ENCODE measurements at places on chromosomes 4 and X.
A peak's percentile ranks its signal among the peaks of the same experiment; 100 is the strongest.

DNA sequence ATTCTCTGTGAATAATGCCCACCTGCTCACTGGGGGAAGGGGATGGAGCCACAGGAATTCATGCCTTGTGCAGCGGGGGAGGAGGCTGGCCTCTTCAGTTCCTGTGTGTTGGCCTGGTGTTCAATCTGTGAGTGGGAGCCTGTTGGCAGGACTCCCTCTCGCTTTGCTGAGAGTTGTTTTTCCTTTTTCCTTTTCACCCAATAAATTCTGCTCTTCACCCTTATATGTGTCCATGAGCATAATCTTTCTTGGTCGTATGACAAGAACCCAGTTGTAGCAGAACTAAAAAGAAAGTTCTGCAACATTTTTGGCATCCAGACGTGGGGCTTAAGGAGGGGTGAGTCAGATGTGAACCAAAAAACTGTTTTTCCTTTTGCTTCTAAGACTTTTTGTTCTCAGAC lies 235.2 kb upstream of the HDX start:
- no peak for DNase-seq

DNA sequence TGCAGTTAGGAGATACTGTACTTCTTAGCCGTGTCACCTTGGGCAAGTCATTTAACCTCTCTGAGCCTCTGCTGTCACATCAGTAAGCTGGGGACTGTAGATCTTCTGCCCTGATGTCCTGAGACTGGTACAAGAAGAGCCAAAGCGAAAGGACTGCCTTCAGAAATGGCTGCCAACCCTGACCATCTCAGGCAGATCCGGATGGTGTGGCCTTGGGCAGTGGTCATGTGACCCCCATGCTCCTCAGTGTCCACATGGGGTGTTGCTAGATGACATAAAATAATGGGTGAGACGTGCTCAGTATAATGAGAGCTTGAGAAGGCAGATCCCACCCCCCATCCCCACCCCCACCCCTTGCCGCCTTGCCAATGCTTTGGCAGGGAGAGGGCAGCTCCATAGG lies 60.4 kb upstream of the MTM1 start:
- no peak for DNase-seq

- no peak for DNase-seq
These were observed 143.5 kb downstream of the RELL1 start for GRCh38 chr4:37542706-37543105.

GRCh38 chrX:73239242-73239641 lies 24.6 kb upstream of the NAP1L2 start:
- DNase-seq = no peak

- DNase-seq = no peak
These were observed 136.2 kb downstream of the SHROOM3 start for GRCh38 chr4:76571274-76571673.

- no peak for DNase-seq
These were observed 200.2 kb downstream of the SMARCA1 start for GRCh38 chrX:129323115-129323514.

DNA sequence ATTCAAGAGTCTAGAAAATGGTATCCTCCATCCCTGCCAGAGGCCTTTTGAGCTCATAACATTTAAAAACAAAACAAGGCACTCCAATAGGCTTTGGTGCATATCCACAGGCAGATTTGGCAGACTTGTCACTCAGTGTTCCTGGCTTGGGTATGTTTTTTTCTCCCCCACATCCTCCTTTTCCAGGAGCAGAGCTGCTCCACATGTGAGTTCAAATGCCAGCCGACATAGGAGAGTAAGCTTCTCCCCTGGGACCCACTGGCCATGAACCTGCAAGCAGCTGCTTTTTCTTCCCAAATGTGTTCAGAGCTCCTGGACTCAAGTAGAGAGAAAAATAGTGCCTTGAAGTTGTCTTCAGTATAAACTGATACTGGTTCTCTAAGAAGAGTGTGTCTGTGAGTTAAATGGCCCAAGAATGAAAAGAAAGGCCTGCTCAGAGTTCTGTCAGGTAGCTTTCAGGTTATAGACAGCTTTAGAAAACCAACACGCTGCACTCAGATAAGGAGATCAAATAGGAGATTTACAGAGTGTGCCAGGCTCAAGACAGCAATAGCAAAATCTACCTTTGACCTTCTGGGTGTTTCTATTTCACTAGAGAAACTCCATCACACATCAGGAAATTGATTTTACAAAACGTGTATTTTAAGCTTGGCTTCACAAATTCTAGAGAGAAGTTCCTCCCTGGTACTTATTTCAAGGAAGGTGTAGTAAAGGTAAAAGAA lies 162.5 kb upstream of the GALNT7 start:
- no peak for DNase-seq

GRCh38 chrX:130418066-130418465 lies 16.3 kb downstream of the RBMX2 start:
- DNase-seq = no peak

GRCh38 chr4:103137446-103137827 lies 37.8 kb upstream of the BDH2 start:
- DNase-seq = no peak

- no peak for DNase-seq
These were observed 27.3 kb upstream of the TRIM2 start for GRCh38 chr4:153176938-153177337.

GRCh38 chr4:101418055-101418454 lies 70.7 kb upstream of the PPP3CA start:
- DNase-seq = peak; percentile 58

DNA sequence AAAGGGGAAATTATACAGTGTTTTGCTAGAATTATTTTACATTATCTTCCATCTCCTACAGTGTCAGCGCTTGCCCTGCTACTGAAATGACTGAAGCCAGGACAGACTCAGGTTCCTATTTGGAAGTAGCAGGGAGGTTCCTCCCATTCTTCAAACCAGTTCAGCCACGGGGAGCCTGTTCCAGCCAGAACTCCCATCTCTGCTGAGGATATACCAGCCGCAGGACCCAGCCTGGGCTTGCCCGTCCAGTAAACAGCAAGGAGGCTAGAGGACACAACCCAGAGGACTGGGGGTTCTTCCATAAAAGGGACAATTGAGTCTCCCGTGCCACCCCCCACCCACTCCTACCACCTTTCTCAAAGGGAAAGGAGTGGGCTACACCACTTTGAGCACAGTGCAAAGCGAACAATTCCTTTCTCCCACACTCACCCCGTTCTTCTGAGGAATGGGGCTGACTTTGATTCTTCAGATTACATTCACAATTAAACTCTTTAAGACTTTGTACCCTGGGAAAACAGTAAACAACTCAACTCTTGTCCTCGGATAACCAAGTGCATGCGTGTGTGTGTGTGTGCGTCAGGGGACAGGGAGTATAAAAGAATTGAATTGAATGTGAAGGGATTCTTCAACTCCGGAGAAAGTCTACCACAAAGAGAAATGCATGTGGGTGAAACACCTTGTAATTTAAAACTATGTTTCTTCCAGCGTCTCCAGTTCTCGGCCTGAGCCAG lies 31.0 kb upstream of the PPARGC1A start:
- no peak for DNase-seq

DNA sequence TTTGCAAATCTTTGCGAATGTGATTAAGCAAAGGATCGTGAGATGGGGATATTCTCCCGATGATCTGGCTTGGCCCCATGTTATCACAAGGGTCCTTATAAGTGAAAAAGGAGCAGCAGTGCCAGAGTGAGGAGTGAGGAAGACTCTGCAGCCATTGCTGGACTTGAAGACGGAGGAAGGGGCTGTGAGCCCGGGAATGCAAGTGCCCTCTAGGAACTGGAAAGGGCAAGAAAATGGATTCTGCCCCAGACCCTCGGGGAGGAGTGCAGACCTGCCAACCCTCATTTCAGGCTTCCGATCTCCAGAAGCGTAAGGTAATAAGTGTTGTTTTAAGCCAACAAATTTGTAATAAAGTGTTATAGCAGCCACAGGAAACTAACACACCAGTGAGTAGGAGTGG lies 76.3 kb downstream of the EVC start:
- no peak for DNase-seq

GRCh38 chrX:19860571-19860970 lies 26.8 kb downstream of the SH3KBP1 start:
- no peak for DNase-seq

DNA sequence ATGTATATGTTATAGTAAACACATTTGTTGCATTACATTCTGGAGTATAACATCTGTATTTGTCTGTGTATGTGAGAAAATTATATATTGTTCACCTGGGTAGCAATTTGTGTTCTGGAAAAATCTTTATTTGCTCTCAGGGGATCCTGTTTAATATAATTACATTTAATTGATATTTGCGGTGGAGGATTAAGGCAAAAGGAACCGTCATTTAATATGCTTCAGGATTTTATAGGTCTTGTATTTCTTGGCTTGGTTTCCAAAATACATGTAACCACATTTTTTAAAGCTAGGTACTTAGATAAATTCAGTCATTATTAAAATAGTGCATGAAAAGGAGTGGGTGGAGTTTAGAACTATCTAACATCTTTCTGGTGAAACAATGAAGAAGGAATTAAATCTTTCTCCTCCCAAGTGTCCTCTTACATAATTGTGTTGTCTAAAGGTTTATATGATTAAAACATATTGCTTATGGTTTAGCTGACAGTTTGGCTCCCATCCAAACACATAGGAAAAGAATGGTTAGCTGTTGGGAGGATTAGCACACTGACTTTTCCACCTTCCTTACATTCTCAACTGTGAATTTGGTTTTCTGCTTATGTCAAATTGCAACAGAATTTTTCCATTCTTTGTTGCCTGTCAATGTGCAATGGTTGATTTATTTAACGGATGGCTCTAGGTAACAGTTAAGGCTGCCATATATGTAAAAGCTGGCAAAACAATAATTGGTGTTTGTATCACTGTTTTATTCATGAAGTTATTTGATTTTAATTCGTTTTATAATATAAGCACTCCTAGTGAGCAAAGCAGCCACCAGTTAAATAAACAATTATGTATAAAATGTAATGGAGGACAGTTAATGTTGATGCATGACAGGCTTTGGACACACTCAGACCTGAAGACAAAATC lies 250.8 kb upstream of the SFRP2 start:
- no peak for DNase-seq

GRCh38 chr4:104868958-104869357 lies 277.7 kb upstream of the TET2 start:
- no peak for DNase-seq

GRCh38 chr4:170102426-170102825 lies 12.7 kb upstream of the AADAT start:
- DNase-seq = no peak

GRCh38 chr4:18571301-18571761 lies 549.8 kb upstream of the LCORL start:
- no peak for DNase-seq

DNA sequence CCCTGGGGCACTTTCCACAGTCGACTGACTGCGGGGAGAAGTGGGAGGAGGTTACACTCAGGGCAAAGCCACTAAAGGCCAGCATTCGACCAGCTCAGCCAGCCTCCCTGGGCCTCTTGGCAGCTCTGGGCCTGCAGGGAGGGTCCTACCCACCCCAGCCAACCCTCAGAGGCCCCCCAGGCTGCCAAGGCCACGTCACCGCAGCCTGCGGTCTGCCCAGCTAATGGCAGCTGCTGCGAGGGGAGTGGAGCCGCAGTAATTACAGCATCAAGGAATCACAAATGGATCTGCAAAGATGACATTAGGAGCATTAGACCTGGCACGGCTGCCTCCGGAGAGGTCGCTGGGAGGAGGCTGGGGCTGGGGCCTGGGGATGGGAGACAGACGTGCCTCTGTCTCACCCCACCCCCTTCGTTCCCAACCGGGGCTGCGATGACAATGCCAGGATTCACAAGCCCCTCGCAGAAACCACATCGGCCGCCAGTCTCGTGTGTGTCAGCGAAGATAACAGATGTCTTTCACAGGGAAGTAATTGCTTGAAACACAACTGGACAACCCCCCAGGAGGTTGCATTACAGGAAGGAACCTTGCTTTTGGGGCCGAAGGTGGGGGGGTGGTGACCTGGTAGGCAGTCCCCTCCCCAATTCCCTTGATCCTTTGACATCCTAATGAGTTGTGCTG lies 367.6 kb downstream of the BCOR start:
- no peak for DNase-seq

DNA sequence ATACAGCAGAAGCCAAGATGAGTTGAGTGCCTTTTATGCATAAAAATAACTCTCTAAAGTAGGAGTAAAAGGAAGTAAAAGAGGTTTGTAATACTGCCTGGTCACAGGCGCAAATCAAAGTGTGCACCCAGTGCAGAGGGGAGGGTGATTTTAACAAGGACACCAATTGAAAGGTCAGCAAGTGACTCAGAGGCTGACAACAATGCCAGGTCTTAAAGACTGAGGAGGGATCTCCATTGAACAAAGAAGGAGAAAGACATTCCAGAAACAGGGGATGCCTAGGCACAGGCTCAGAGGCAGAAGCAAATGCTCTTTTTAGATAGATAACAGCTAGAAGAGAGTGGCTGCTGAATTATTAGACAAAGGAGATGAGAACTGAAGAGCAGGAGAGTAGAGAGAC lies 297.4 kb upstream of the VCX start:
- DNase-seq = no peak

DNA sequence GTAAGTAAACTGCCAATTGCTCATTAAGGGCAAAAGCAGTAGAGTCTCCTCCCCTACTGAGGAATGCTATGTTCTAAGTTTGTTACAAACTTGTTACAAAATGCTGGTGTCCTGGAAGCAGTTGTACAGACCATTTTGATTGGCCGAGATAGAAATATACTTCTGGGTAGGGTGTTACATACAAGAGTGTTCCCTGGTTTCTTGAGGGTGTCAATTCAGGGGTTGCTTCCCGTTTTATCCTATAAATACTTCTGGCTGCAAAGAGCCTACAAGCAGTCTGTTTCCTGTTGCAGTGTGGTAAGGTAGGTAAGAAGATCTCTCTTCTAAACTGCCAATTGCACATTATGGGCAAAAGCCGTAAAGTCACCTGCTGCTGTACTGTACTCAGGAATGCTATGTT lies 5.7 kb downstream of the TRPC5OS start:
- DNase-seq = no peak

DNA sequence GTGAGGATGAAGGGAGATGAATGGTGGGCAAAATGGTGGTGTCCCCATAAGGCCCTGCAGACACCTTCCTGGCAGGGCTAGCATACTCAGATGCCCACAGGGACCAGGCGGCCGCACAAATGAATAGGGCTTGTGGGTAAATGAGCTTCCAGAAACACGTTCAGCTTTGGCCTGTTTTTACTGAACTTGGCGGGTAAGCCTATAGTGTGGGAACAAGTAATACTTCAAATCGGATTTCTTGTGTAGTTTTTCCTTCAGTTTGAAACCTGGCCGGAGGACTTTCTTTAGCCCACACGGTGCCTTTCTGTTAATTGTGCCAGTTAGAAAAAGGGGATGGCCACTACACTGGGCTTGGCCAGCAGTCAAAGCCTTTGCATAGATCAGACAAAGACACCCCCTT lies 22.8 kb downstream of the SMS start:
- no peak for DNase-seq

DNA sequence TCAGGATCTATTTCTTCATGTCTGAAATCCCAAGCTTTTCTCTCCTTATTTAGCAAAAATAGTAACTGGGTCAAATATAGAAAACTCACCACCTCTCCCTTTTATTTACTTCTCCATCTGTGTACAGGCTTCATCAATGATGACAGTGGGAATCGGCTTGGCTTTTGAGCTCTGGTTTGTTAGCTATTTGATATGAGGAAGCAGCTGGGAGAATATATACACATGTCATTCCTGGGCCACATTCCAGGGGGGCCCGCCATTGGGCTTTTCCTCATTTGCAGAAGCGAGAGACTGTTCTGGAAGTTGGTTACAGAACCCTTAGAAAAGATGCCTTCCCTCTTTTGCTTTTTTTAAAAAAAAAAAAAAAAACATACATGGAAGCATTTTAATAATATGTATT lies 107.4 kb upstream of the F9 start:
- DNase-seq = no peak

All from activated CD4-positive, alpha-beta T cell treated with anti-CD3 and anti-CD28 coated beads, Interleukin-2, amount 50 U/mL, for 48 hours (primary cell).